ENCODE measurements at places on chromosomes 6 and 20.
A peak's percentile ranks its signal among the peaks of the same experiment; 100 is the strongest.

GRCh38 chr6:167668019-167668753 is 158.5 kb upstream of the AFDN start:
- DNase-seq = peak; percentile 91

DNA sequence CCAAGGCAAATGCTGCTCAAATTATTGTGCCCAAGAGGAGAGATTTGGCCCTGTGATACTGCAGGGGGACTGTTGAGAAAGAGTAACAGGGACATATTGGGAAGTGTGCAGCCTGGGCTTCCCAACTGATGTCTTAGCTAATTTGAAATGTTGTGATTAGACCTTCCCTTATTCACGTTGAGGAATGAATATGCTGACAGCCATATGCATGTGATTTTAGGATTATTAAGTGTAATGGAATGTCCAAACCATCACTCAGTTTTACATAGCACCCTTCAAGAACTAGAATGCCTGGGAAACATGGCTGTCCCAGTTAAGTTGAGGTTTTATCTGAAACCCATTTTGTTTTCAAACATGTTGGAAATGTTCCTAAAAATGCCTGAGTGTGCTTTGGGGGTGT is 81.4 kb downstream of the CARMIL1 start:
- no peak for DNase-seq

- no peak for DNase-seq
These were observed 19.0 kb upstream of the TRDN start for GRCh38 chr6:123655521-123656306.

- peak; percentile 21 for DNase-seq
These were observed 4.1 kb upstream of the ZKSCAN8 start for GRCh38 chr6:28137505-28137981.

- DNase-seq = no peak
These were observed 36.9 kb upstream of the SLC16A10 start for GRCh38 chr6:111050261-111051023.

All from dermis microvascular lymphatic vessel endothelial cell (primary cell).